ENCODE measurements at places on chromosomes 6 and 20.

DNA sequence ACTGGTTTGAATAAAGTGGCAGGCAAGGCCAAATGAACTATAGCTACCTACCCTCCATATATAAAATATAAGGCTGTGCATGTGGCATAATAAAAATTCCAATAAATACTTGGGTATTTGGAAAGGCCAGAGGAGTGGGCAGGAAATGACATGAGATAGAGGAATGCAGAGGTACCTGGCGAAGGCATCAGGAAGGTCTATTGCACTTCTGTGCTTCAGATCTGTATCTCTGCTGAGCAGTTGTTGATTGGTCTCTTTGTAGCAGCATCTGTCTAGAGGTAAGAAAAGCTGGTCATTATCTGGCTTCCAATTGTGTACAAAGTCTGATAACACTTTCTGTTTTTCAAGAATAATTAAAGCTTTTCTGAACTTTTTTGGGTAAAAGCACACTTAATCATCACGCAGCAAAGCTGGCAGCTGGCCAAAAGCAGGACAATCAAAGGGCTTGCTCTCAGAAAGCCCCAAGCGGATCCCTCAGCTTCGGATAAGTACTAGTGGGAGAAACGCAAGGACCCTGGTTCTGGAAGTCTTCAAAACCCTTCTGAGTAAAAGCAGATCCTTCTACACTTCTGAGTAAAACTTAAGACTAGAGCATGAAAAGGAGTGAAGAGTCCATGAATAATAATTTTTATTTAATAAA, 120.1 kb upstream of the TCF21 start:
- no peaks in the 10 kb centered on the region for H3K4me1 ChIP-seq
- H3K36me3 ChIP-seq = no peaks in the 10 kb centered on the region
- no peak overlapping the region for H3K4me3 ChIP-seq
- peak; percentile 9 for DNase-seq

GRCh38 chr6:5143634-5144311, 58.6 kb downstream of the PPP1R3G start:
- no peaks in the 10 kb centered on the region for H3K27me3 ChIP-seq
- H3K4me1 ChIP-seq = no peaks in the 10 kb centered on the region
- H3K36me3 ChIP-seq = no peaks in the 10 kb centered on the region
- no peak overlapping the region for H3K4me3 ChIP-seq

DNA sequence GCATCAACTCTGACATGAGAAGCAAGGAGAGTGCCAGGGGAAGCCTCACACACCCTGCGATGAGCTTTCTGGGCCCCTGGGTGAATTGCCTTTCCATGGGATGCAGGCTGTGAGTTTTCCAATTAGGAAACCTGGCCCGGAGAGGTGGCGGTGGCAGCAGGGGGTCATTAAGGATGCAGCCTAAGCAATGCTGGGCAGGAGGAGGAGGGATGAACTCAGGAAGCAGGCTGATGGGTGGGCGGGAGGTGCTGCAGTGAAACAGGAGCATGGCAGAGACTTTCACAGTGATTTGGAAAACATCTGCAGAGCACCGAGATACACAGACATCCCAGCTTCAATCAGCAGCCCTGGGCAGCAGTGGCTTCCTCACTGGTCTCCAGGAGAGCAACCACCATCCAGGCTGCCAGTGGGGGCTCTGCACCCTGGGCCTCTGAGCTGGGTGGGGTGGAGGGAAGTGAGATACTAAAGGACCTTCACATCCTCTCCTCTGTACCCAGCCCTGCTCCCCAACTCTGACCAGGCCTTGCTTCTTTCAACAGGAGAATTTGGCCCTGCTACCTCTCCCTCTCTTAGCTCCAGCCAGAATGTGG, 44.9 kb downstream of the LRFN2 start:
- no peaks in the 10 kb centered on the region for H3K4me1 ChIP-seq
- no peaks in the 10 kb centered on the region for H3K36me3 ChIP-seq
- H3K27ac ChIP-seq = no peak overlapping the region
- H3K4me3 ChIP-seq = no peak overlapping the region
- H3K27me3 ChIP-seq = no peaks in the 10 kb centered on the region

- no peaks in the 10 kb centered on the region for H3K36me3 ChIP-seq
- peaks cover 10% of the 10 kb centered on the region for H3K4me1 ChIP-seq
- H3K27ac ChIP-seq = no peak overlapping the region
These were observed 30.2 kb downstream of the ISM1 start for GRCh38 chr20:13251106-13251903.

DNA sequence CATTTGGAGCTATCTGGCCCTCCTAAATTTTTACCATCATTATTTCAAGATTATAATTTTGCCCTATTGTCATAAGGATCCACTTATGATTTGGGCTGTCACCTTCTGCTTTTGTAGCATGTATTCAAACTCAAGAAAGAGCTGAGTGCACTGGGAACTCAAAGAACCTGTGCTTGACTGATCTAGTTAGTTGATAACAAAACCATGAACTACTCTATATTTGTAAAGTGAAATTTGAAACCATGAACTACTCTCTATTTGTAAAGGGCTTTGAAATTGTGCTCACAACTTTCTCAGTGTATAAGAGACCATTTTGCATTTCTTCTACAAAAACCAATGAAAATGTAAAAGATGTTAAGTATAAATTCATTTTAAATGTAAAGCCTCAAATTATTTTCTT, 77.5 kb upstream of the POPDC3 start:
- H3K36me3 ChIP-seq = no peaks in the 10 kb centered on the region
- no peak overlapping the region for H3K27ac ChIP-seq
- H3K27me3 ChIP-seq = no peaks in the 10 kb centered on the region
- no peaks in the 10 kb centered on the region for H3K4me1 ChIP-seq
- no peak overlapping the region for H3K4me3 ChIP-seq

DNA sequence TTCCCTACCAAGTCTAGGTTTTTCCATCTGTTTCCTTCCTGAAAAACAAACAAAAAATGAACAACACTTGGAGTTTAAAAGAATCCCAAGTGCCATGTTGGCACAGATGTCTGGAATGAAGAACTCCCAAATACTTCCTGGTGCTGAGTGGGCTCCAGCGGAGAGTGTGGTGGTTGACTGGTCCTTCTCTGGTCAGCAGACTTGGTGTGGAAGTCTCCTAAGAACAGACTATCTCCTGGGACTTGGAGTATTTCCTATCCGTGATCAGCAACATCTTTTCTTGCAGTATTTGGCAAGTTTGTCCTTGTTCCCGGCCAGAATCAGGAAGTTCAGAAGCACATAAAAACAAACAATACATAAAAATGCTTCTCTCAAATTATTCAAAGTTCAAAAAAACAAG, 154.1 kb downstream of the MTFR2 start:
- H3K4me3 ChIP-seq = no peak overlapping the region
- no peaks in the 10 kb centered on the region for H3K36me3 ChIP-seq
- peak; percentile 32 for DNase-seq
- H3K27me3 ChIP-seq = no peaks in the 10 kb centered on the region
- no peak overlapping the region for H3K27ac ChIP-seq

DNA sequence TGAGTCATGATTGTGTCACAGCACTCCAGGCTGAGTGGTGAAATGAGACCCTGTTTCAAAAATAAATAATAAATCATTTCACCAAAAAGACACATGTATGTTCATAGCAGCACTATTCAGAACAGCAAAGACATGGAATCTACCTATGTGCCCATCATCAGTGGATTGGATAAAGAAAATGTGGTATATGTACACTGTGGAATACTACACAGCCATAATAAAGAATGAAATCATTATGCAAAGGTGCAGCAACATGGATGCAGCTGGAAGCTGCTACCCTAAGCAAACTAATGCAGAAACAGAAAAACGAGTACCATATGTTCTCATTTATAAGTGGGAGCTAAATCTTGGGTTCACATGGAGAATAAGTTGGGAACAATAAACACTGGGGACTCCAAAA, 33.1 kb downstream of the ZNF451 start:
- no peak overlapping the region for H3K27ac ChIP-seq
- H3K36me3 ChIP-seq = no peaks in the 10 kb centered on the region
- no peaks in the 10 kb centered on the region for H3K4me1 ChIP-seq
- DNase-seq = no peak
- H3K27me3 ChIP-seq = no peaks in the 10 kb centered on the region

GRCh38 chr6:6556738-6557503, 31.6 kb upstream of the LY86 start:
- DNase-seq = peak; percentile 63
- H3K4me3 ChIP-seq = no peak overlapping the region
- H3K4me1 ChIP-seq = peaks cover 14% of the 10 kb centered on the region
- no peak overlapping the region for H3K27ac ChIP-seq
- no peaks in the 10 kb centered on the region for H3K36me3 ChIP-seq
- no peaks in the 10 kb centered on the region for H3K27me3 ChIP-seq

DNA sequence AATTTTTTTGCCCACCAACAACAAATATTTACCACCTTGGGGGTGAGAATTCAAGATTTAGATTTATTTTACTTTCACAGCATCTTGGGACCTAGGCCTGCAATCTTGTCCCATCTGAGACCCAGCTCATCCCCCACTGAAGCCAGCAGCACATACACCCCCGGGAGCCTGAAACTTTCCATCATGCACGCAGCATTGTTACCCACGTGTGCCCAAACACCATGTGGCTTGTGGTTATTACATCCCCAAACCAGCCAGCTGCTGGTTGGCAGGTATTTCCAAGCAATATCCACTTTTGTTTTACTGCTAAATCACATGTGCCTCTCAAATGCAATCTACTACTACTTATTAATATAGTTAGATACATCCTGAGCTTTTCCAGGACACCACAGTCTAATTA, 149.3 kb upstream of the NT5E start:
- no peak overlapping the region for H3K4me3 ChIP-seq
- no peak overlapping the region for H3K27ac ChIP-seq
- no peaks in the 10 kb centered on the region for H3K36me3 ChIP-seq
- DNase-seq = no peak

DNA sequence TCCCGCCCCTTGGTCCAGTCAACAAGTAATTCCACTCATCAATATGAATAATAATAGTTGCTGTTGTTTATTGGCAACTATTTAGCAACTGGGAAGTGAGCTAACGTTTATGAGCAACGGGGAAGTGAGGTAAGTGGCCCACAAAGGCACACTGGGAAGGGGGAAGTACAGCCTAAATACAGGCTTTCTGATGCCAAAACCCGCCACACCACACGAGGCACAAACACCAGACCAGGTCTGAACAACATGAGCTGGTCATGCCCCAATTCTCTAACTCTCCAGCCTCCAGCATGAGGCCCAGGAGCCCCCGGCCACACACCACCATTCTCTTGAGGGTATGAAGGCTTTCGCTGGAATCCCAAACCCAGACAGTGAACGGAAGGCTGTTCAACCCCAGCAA, 50.8 kb downstream of the PREX1 start:
- no peaks in the 10 kb centered on the region for H3K36me3 ChIP-seq
- no peak overlapping the region for H3K4me3 ChIP-seq
- H3K4me1 ChIP-seq = no peaks in the 10 kb centered on the region
- no peak overlapping the region for H3K27ac ChIP-seq

DNA sequence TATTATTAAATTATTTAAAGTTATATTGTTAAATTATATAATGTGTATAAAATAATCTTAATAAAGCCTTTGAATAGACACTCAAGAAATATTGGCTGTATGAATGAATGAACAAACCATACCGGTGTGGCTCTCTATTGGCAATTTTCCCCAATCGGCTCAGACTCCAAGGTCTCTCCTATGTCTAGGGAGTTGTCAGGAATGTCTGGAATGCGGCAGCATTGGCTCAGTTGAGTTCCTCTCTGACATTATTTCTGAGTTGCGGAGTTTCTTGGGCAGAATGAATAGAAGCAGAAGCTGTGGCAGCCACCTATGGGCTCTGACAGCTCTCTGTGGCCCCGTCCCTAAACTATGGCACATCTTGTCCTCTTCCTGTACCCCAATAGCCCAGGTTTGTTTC, 111.0 kb downstream of the SOBP start:
- no peak overlapping the region for H3K4me3 ChIP-seq
- DNase-seq = peak; percentile 21
- H3K27ac ChIP-seq = no peak overlapping the region

DNA sequence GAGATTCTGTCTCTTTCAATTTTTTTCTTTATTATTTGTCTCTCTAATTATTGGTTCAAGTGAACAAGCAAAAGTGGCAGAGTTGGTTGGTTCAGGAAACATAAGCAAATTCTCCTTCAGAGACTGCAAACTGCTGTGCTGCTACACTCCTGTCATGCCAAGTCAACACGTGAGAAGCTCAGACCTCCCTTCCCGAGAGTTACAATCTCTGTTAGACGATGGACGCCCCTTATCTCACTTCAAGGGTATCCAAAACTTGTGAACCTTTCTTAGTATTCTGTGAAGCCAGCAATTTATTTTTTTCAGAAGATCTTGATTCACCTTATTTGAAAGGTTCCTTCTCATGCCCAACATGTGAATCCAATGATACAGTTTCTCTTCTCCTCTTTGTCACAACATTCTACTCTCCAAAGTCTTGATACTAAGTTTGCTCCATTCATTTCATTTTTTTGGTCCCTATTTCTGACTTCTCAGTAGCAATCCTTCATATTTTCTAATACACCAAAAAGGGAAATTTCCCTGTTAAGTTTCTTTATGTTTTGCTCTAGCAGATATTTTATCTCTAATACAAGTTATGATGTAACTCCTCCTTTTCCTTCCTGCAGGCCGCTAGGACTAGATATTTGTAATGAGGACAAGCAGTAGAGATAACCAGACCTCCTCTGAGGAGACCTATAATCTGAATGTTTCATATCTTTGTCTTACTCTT, 448.8 kb upstream of the CITED2 start:
- no peak for DNase-seq
- H3K4me1 ChIP-seq = no peaks in the 10 kb centered on the region
- H3K27me3 ChIP-seq = no peaks in the 10 kb centered on the region
- H3K4me3 ChIP-seq = no peak overlapping the region

GRCh38 chr20:24236201-24236600, 233.2 kb upstream of the SYNDIG1 start:
- H3K4me3 ChIP-seq = no peak overlapping the region
- H3K4me1 ChIP-seq = no peaks in the 10 kb centered on the region
- H3K27ac ChIP-seq = no peak overlapping the region

DNA sequence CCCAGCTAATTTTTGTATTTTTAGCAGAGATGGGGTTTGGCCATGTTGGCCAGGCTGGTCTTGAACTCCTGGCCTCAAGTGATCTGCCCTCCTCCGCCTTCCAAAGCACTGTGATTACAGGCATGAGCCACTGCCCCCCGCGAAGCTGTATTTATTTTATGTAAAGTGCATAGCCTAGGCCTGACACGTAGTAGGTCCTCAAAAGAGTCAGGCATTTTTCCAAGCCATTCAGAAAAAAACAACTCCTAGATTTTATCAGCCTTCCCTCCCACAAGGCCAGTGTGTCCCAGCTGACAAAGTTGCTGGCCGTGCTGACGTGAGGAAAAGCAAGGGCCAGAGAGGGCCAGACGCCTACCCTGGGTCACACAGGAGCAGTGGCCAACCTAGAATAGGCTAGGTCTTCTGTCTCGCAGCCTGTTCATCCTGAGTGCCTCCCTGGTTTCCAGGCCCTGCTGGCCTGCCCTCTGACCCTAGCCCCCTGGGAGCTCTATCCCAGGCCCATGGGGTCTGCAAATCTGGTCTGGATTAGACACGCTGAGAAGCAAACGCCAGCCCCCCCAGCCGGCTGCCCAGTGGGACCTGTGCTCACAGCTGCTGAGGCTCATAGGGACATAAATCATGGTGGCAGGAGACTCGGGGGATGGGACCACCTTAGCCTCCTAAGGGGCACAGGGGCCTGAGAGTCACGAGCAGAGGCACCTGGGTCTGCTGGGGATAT, 11.8 kb downstream of the TCF15 start:
- H3K4me3 ChIP-seq = no peak overlapping the region
- no peak overlapping the region for H3K27ac ChIP-seq
- no peak for DNase-seq
- no peaks in the 10 kb centered on the region for H3K27me3 ChIP-seq

Data from body of pancreas (tissue), 4 donors.